ENCODE measurements at places on chromosomes 4 and X.

GRCh38 chr4:152097371-152097770 lies 336.6 kb upstream of the GATB start:
- no peak for DNase-seq

- DNase-seq: no peak
Observed at GRCh38 chr4:46648088-46648744, 258.3 kb upstream of the GABRA2 start.

DNA sequence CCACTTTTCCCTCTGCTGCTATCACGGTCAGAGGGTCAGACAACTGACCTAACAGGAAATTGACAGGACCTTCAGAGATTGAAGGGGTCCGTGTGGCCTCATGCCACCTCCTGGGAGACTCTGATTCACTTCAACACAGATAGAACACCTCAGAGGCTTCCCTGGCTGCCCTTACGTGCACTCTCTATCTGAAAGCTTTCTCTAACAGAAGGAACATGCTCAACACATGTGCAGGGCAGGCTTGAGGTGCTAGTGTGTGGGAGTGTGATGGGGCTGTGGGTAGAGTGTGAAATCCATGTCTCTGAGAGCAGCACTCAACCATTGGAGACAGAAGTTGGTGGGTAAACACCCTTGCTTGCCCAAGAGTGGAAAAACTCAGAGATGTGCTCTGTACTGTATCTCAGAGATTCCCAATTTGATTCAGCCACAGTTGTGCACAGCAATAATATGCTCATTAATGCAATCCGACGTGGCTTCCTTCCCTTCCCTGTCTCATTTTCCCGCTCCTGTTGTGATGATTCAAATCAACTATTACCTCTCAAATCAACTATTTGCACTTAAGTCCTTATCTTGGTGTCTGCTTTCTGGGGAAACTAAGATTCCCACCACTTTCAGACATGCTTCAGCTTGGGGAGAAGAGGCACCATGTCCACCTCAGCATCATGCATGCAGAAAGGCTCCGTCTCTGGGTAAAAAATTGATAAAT lies 62.0 kb upstream of the MAGEB2 start:
- no peak for DNase-seq

GRCh38 chr4:86060341-86060740 lies 299.5 kb downstream of the MAPK10 start:
- DNase-seq: no peak

DNA sequence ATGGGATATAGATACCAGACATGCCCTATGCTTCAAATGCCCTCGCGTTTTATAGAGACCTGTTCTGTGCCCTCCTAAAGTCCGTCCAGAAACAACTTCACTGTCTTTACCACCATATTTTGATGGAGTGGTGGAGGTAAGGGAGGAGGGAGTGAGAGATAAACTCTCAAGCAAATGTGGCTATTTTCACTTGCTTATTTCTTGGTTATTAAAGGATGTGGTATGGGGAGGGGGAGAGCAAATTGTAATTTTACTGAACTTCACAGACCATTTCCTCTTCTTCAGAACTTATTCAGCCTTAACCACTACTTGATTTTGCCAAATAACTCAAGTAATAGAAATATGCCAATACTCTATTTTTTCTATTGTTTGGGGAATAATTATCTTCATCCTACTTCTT lies 31.5 kb downstream of the GPR174 start:
- DNase-seq: no peak

DNA sequence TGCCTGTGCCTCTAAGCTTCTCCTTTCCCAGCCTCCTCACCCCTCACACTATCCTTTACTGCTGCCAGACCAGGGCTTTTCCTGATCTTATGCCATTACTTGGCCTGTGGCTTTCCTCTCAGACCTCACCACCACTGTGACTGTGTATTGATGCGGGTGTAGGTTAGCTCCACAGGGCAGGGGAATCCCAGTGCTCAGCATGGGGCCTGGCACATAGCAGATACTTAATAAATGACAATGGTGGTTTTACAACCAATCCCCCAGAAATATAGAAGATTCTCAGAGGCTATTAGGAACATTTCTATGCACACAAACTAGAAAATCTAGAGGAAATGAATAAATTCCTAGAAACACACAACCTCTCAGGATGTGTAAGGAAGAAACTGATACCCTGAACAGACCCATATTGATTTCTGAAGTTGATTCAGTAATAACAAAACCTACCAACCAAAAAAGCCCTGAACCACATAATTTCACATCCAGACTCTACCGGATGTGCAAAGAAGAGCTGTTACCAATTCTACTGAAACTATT lies 129.6 kb upstream of the QRFPR start:
- DNase-seq: no peak

GRCh38 chr4:165635381-165635780 lies 237.7 kb upstream of the TLL1 start:
- no peak for DNase-seq

- DNase-seq: no peak
Observed at GRCh38 chr4:22695029-22695428, 2.3 kb downstream of the GBA3 start.

DNA sequence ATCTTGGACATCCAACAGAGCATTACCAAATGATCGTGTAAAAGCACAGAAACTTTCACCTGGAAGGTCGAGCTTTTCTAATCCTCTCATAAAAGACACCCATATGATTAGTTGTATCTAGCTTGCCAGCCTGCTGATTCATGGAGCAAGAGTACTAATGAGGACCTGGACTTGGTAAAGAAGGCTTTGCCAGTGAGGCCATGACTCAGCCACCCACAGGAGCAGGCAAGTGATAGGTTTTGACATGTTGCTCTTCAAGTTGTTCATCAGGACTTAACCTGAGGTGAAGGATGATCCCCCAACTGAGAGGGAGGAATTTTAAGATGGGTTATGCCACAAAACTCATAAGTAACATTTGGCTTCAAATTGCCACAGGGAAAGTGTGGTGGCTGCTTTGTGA lies 24.7 kb upstream of the EPGN start:
- DNase-seq: no peak

GRCh38 chr4:8546766-8547107 lies 33.5 kb upstream of the GPR78 start:
- no peak for DNase-seq

- no peak for DNase-seq
Observed at GRCh38 chrX:110125446-110126162, 122.7 kb downstream of the TMEM164 start.

DNA sequence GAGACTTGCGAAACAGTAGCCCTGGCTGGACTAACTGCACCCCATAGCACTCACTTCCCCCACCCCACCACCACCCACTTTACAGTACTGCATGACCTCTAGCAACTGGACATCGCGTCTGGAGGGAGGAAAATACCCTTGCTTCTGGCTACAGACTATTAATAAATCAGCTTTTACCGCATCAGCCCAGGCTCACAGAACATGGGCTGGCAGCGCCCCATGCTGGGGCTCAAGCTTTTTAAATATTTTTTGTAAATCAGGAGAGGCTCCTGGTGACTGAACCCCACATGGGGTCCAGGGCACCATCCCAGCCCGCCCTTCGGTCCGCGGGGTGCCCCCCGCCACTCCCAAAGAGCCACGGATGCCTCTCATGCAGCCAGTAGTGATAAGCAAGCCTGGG lies 2.7 kb downstream of the HS6ST2 start:
- no peak for DNase-seq

- DNase-seq: no peak
Observed at GRCh38 chr4:153071958-153072598, 132.2 kb upstream of the TRIM2 start.

- DNase-seq: no peak
Observed at GRCh38 chr4:103499094-103499493, 220.7 kb downstream of the TACR3 start.

- DNase-seq: no peak
Observed at GRCh38 chr4:23737571-23737970, 152.3 kb downstream of the PPARGC1A start.

Measured in activated T-helper 1 cell treated with anti-CD3 and anti-CD28 coated beads, Interleukin-2, amount 50 U/mL, for 16 hours (primary cell).